ENCODE measurements at places on chromosomes 11 and 22.

DNA sequence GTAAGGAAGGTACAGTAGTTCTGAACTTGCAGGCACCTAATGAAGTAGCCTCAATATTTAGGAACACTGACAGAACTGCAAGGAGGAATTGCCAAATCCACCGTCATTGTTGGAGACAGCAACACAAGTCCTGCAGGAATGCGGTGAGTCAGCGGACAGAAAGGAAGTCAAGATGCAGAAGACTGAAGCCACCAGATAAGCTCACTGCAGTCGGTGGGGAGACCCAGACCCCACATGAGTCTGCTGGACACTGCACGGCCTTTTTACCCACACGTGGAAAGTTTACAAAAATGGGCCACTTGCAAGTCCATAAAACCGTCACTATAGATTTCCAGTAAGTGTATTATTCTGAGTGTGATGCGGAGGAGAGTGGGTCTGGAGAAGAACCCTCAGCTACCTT, 1471.6 kb downstream of the TBC1D22A start:
- no peak for DNase-seq

DNA sequence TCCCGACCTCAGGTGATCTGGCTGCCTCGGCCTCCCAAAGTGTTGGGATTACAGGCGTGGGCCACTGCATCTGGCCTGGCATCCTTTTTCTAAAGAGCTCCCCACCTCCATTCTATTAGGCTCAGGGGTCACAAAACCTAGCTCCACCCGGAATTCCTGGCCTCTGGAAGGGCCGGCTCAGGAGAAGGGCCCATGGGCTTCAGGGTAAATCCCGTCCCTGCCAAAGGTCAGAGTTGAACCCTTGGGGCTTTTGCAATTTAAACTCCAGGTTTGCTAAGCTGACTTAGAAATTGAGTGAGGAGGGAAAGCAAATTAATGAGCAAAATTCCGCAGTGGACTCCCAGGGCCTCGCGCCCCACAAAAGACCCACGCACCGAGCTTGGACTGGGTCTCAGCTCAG, 48.3 kb downstream of the RPS6KA4 start:
- DNase-seq = no peak

DNA sequence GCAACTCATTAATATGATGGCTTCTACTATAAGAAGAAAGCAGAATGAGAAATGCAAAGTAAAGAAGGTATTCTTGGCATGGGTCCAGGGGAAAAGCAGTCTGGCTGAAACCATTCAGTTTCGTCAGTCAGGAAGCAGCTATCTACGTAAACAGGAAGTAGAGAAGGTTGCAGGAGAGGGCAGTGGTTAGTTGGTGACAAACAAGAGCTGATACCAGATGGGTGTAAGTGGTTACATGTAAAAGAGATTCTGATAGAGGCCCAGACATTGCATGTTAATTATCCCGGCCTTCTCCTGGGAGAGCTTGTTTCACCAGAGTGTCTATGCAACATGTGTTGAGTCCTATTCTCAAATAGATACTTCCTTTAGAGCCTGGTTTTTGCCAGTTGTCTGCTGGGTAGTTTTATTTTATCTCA, 58.4 kb upstream of the PSMA1 start:
- peak; percentile 85 for DNase-seq

DNA sequence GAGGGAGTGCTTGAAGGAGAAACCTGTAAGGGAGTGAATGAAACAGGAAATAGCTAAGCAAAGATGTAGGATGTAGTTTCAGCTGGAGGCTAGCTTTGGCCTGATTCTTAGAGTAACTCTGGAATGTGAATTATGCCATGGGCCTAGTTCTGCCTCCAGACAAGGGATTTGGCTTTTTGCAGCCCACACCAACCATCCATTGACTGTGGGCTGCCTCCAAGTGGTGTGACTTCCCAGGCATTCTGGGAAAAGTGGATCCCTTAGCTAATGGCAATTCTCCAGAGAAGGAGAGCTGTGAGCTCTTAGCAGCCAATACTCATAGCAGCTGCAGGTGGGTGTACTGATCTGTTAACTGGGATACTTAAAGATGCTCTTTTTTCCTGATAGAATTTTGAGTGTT, 2.0 kb upstream of the OR9I1 start:
- no peak for DNase-seq

GRCh38 chr11:45659031-45659817, 6.2 kb downstream of the CHST1 start:
- DNase-seq = no peak

GRCh38 chr11:102007567-102008437, 39.4 kb upstream of the CFAP300 start:
- DNase-seq = no peak

GRCh38 chr22:19085233-19085718, 36.9 kb downstream of the DGCR2 start:
- no peak for DNase-seq

GRCh38 chr11:134587345-134587744, 175.3 kb upstream of the B3GAT1 start:
- peak; percentile 2 for DNase-seq
